MCF 10A (cell line): ENCODE measurements at places on chromosomes 12 and 14.

DNA sequence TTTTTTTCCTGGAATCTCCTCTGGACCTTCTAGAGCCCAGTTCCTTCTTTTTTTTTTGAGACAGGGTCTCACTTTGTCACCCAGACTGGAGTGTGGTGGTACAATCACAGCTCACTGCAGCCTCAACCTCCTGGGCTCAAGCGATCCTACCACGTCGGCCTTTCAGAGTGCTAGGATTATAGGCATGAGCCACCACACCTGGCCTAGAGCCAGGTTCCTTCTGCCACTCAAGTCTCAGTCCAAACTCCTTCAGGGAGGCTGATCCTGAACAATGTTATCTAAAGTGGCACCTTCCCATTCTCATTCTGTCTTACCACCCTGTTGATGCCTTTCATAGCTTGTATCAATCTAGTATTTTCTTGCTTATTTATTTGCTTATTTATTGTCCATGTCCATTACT, 22.3 kb upstream of the ELK3 start:
- peak; percentile 26 for DNase-seq
- H3K36me3 ChIP-seq, result no peaks in the 10 kb centered on the region
- no peak overlapping the region for H3K27ac ChIP-seq
- no peak overlapping the region for H3K4me3 ChIP-seq

- DNase-seq, result no peak
- no peaks in the 10 kb centered on the region for H3K36me3 ChIP-seq
- no peak overlapping the region for H3K4me3 ChIP-seq
Measured at GRCh38 chr14:68036202-68036601, 216.6 kb downstream of the RAD51B start.

- H3K27ac ChIP-seq, result no peak overlapping the region
- no peak overlapping the region for H3K4me3 ChIP-seq
- no peaks in the 10 kb centered on the region for H3K27me3 ChIP-seq
- H3K36me3 ChIP-seq, result peaks cover 54% of the 10 kb centered on the region
Measured at GRCh38 chr14:103739793-103740501, 24.3 kb downstream of the ZFYVE21 start.

DNA sequence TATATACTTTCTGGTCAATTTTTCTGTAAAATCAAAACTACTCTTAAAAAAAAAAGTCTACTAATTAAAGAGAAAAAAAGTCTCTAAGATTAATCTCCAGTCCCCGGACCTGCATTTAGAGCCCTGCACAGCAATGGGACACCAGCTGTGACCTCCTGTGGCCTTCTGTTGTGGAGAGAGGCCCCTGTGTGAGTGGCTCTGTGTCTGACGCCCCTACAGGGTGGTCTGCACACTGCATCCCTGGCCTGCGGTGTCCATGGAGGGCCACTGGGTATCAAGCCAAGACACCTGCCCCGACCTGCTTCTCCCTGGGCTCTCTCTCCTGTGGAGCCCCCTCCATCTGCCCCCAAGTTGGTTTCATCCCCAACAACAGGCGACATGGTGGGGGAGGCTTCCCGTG, 248.0 kb upstream of the DIO3 start:
- H3K27ac ChIP-seq, result no peak overlapping the region
- H3K4me1 ChIP-seq, result no peaks in the 10 kb centered on the region
- H3K27me3 ChIP-seq, result no peaks in the 10 kb centered on the region
- H3K36me3 ChIP-seq, result no peaks in the 10 kb centered on the region

DNA sequence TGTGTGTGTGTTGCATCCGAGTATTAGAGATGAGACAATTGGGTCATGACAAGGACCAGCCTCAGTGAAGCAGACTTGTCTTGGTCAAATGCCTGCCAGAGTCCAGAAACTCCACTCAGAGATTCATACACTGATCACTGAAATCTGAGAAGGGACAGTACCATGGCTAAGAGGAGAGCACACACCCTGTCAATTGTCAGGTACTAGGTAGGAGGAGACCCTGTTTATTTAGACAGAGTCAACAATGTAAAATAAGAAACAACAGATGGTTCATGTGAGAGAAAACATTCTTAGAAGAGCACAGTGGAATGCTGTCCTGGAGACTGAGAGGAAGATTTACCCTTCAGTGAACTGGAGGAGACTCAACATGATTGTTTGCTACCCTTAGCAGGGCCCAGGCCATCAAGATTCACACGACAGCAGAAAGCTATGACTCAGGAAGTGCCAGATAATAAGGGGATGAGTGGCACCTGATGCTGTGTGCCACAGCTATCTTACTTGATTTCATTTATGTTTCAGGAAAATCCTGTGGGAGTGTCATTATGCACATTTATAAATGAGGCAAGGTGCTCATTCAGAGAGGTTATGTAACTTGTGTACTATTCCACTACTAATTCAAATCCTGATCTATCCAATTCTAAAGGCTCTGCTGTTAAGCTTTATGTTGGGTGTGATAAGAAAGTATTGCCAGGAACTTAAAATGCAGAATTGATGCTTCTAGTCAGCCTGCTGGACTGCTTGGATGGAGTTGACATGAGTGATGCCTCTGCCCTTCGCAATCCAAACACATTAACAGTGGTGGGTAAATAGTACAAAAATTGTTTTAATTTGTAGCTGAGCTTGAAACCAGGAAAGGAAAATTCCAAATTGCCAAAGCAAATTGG, 136.6 kb upstream of the NEDD1 start:
- no peaks in the 10 kb centered on the region for H3K27me3 ChIP-seq
- no peak overlapping the region for H3K4me3 ChIP-seq
- no peak for DNase-seq
- H3K27ac ChIP-seq, result no peak overlapping the region

DNA sequence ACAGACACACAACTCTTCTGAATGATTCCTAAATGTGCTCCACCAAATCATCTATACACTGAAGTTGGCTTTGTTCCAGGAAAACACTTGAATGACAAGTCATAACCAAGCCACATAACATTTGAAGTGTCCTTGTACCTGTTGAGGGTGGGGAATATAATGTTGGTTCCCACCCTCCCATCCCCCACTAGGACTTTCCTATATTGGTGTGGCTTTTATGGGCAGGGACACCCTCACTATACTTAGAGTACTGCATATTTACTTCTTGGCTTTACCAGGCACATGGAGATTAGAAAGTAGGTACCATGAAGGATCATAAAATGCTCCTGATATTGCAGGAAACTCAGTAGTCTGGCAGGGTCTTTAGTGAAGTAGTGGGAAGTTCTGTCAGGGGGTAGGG, 9.7 kb upstream of the BHLHE41 start:
- H3K27me3 ChIP-seq, result no peaks in the 10 kb centered on the region
- H3K27ac ChIP-seq, result no peak overlapping the region
- H3K36me3 ChIP-seq, result no peaks in the 10 kb centered on the region
- no peak overlapping the region for H3K4me3 ChIP-seq
- H3K4me1 ChIP-seq, result peaks cover 17% of the 10 kb centered on the region
- DNase-seq, result no peak

GRCh38 chr14:24228902-24229301, 3.3 kb downstream of the NEDD8 start:
- H3K36me3 ChIP-seq, result peaks cover 50% of the 10 kb centered on the region
- no peaks in the 10 kb centered on the region for H3K27me3 ChIP-seq
- no peak for DNase-seq
- peaks cover 26% of the 10 kb centered on the region for H3K4me1 ChIP-seq
- H3K27ac ChIP-seq, result no peak overlapping the region

DNA sequence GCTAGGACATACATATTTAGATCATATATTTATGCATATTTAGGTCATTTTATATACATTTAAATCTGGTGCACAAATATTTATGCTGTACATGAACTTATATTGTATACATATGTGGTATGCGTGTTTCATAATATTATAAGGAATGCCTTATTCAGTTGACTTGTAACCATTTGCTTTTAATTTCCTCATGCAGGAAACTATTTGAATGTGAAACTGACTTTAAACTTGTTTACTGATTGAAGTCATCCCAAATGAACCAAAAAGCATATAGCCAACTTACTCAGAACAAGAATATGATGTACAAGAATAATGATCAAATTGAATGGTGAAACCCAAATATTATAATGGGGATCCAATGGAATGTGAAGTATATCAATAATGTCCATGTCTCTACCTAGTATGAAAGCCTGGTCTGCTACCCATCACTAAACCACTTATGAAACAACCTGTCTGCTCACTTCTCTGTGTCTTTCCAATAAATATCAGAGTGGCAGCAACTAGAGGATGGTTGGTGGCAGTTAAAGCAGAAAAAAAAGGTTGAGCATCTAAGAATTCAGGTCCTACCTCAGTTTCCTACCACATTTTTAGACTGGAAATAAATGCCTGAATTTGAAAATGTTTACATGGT, 38.3 kb downstream of the RPS6KA5 start:
- H3K27me3 ChIP-seq, result no peaks in the 10 kb centered on the region
- H3K36me3 ChIP-seq, result no peaks in the 10 kb centered on the region
- no peak for DNase-seq
- H3K4me3 ChIP-seq, result peak overlapping the region; percentile 41
- peak overlapping the region; percentile 57 for H3K27ac ChIP-seq
- H3K4me1 ChIP-seq, result no peaks in the 10 kb centered on the region

GRCh38 chr12:114733919-114734318, 49.9 kb upstream of the TBX3 start:
- H3K4me1 ChIP-seq, result no peaks in the 10 kb centered on the region
- H3K27me3 ChIP-seq, result no peaks in the 10 kb centered on the region
- no peak for DNase-seq
- H3K4me3 ChIP-seq, result no peak overlapping the region
- no peak overlapping the region for H3K27ac ChIP-seq

GRCh38 chr12:67751381-67751928, 102.9 kb downstream of the DYRK2 start:
- H3K4me3 ChIP-seq, result no peak overlapping the region
- DNase-seq, result no peak
- H3K27ac ChIP-seq, result no peak overlapping the region

- no peaks in the 10 kb centered on the region for H3K27me3 ChIP-seq
- no peaks in the 10 kb centered on the region for H3K4me1 ChIP-seq
- no peak overlapping the region for H3K27ac ChIP-seq
- no peak for DNase-seq
Measured at GRCh38 chr14:37606678-37607077, 11.2 kb downstream of the TTC6 start.

GRCh38 chr14:71094722-71095121, 187.5 kb downstream of the PCNX1 start:
- H3K27ac ChIP-seq, result no peak overlapping the region
- H3K36me3 ChIP-seq, result peaks cover 30% of the 10 kb centered on the region
- DNase-seq, result no peak
- H3K4me1 ChIP-seq, result peaks cover 6% of the 10 kb centered on the region
- no peaks in the 10 kb centered on the region for H3K27me3 ChIP-seq
- no peak overlapping the region for H3K4me3 ChIP-seq

DNA sequence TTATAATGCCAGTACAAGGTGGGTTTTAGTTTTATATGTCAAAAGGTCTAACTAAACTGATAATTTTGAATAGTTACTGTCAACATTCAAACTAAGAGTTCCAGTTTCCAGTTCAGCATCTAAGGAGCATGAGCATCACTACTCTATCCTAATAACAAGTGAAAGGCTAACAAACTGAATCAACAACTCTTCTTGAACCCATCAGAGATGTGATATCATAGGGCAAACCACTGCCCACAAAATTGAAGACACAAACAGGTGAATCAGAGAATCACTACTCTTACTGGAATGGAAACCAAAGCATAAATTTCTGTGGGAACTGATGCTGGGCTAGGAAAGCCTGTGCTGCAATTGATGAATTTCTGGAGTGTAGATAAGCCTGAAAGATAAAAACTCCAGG, 140.7 kb upstream of the GRIP1 start:
- no peak overlapping the region for H3K4me3 ChIP-seq
- no peaks in the 10 kb centered on the region for H3K27me3 ChIP-seq
- H3K4me1 ChIP-seq, result peaks cover 13% of the 10 kb centered on the region

DNA sequence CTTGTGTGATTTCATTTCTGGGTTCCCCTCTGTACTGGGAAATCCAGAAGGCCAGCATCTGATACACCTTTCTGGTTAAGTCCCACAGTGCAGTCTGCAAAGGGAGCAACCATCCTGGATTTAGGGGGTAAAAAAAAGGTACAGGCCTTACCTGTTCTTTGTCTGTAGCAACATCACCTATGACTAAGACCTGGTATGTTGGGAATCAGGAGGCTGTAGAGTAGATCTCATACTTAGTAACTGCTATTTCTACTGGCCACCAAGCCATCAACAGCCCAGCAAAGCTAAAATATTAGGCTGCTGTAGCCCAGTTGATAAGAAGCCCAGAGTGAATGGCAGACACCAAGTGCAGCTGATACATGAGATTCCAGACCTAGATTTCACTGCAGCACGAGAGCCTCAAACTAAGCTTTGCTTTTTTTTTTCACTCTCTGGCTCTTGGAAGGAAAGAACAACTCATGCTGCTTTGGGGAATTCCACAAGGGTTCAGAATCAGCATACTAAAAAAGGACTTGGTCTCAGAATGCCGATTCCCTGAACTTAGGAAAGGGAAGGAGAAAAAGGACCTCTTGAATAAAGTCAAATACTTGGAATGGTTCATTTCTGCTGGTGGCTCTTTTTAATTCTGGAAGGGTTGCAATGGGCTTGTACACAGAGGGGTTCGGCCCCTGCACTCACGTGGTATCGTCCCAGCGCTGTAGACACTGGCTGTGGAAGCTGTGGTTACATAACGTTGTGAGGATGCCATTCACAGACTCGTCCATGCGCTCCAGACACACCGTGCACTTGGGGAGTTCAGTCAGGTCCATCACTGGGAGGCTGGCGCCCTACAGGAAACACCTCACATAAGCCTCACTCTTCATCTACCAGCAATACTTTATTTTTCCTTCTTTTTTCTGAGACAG, 20.5 kb downstream of the BRAP start:
- H3K4me3 ChIP-seq, result no peak overlapping the region
- H3K36me3 ChIP-seq, result peaks cover 86% of the 10 kb centered on the region

GRCh38 chr14:55062517-55063351, 11.3 kb downstream of the MAPK1IP1L start:
- peak overlapping the region; percentile 46 for H3K27ac ChIP-seq
- H3K4me1 ChIP-seq, result peaks cover 7% of the 10 kb centered on the region
- peak; percentile 54 for DNase-seq
- H3K4me3 ChIP-seq, result no peak overlapping the region
- H3K36me3 ChIP-seq, result peaks cover 92% of the 10 kb centered on the region

DNA sequence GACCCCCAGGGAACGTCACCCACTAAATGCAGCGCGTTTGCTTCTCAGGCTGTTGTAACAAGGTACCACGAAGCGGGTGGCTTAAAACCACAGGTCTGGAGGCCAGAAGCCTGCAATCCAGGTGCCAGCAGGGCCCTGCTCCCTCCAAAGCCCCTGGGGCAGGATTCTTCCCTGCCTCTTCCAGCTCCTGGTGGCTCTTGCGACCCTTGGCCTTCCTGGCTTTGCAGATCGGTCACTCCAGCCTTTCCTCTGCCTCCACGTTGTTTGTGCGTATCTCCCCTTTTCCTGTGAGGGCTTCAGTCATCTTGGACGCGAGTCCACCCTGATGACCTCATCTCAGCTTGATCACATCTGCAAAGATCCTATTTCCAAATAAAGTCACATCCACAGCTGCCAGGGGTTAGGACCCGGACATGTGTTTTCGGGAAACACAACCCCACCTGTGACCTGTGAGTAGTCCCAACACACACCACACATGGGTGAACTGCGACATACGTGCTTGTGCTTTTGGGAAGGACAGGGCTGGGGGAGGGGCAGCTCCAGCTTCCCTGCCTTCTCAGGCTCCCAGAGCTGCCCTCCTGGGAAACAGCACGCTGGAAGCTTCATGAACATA, 114.5 kb upstream of the NCOR2 start:
- no peaks in the 10 kb centered on the region for H3K36me3 ChIP-seq
- H3K4me3 ChIP-seq, result no peak overlapping the region
- DNase-seq, result peak; percentile 41
- peaks cover 48% of the 10 kb centered on the region for H3K4me1 ChIP-seq
- H3K27me3 ChIP-seq, result no peaks in the 10 kb centered on the region
- H3K27ac ChIP-seq, result peak overlapping the region; percentile 18

GRCh38 chr12:117592588-117593305, 231.3 kb upstream of the NOS1 start:
- DNase-seq, result no peak
- H3K36me3 ChIP-seq, result no peaks in the 10 kb centered on the region
- H3K27me3 ChIP-seq, result peaks cover 24% of the 10 kb centered on the region
- H3K4me1 ChIP-seq, result no peaks in the 10 kb centered on the region
- H3K4me3 ChIP-seq, result no peak overlapping the region
- H3K27ac ChIP-seq, result no peak overlapping the region
